ENCODE measurements at places on chromosomes 2 and 18.

DNA sequence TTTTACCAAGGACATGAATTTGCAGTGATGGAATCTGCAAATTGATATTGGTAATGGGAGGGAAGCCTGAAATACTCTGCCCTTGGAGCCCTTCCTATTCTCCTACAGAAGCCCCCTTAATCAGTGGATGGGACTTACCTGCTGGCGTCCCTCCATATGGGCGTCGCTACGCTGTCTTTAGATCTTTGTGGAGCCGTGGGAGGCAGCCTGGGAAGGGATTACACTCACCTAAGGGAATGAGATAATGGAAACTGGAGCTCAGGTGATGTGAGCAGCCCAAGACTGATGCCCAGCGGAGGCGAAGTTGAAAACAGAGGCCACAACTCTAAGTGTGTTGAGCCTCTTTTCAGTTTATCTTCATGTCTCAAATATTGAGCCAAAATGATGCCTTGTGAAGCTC lies 306.6 kb downstream of the MYCN start:
- DNase-seq = no peak

DNA sequence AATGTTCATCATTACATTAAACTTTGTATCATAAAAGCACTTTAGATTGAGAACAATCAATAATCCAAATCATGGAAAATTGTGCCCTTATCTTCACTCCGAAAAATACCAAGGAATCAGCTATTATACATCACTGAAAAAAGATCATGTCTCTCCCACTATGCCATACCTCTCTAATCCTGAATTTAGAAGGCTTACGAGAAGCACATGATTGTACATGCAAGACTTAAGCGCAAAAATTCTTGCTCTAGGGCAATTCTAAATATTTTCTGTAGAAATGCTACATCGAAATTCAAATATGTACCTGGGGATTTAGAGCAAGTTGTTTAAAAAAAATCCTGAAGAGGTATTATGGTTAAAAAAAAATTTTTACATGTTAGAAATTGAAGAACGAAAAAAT lies 1.3 kb downstream of the CYTIP start:
- DNase-seq = no peak

DNA sequence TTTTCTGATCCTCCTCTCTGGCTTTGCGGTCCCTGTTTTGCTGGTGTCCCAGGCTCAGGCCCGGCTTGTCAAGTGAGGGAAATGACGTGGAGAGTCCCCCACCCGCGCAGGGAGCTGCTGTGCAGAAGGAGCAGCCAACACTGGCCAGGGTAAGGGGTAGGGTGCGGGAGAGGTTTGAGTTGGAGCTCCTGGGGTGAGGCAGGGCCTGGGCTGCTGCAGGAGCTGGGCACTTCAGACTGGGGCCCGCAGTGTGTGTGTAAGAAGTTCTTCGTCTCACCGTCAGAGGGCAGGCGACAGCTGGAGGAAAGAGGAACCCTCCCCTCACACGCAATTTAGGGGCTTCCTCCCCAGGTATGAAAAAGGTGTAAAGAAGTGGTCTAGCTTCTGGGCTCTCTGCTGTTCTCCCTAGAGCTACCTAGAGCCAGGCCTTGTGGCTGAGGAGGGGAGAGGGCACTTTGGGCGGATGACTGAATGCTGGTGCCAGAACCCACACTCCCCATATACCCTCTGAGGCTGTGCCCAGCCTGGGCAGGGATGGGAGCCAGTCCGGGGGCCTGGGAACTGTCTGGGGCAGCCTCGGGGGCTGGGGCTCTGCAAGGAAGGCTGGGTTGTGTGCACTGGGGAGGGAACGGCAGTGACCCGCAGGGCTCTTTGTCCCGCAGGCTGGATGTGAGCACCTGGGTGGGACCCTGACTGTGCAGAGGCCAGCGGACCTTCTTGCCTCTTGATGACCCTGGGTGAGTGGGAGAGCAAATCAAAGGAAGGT lies 11.8 kb downstream of the CELF4 start:
- no peak for DNase-seq

DNA sequence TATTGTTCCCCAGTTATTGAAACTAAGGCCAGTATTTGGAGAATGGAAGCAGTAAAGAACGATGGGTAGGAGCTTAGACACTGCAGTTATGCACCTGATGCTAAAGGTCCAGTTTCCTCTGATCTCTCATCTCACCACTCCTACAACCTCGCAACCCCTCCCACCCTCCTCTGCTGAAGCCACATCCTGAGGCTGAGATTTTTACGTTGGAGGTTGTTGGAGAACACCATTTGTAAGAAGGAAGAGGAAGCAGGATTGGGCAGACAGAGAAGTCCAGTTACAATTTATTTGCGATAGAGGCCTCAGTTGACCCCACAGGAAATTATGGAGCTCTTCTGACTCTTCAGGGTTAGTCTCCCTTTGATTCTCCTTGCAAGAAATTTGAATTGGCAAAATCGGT lies 54.3 kb upstream of the NDUFV2 start:
- DNase-seq = no peak

DNA sequence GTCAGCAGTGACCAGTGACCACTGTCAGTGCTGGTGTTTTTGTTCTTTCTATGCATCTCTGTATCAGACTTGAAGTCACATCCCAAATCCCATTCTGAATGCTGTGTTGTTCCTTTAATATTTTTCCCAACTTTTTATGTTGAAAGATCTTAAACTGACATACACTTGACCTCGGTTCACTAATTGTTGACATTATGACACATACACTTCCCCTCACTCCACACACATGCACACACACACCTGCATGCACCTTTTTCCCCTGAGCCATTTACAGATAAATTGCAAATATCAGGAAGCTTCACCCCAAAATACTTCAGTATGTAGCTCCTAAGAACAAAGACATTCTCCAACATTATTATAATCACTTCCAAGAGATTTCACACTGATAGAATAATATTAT lies 62.4 kb downstream of the CFAP221 start:
- no peak for DNase-seq

DNA sequence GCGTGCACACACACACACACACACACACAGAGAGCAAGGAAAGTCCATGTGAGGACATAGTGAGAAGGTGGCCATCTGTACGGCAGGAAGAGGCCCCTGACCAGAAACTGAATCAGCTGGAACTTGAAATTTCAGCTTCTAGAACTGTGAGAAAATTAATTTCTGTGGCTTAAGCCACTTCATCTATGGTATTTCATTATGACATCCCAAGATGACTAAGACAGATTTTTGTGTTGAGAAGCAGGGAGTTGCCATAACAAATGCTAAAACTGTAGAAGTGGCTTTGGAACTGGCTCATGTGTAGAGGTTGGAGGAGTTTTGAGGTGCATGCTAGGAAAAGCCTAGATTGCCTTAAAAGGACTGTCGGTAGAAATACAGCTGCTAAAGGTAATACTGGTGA lies 63.4 kb upstream of the ZBTB7C start:
- DNase-seq = no peak

DNA sequence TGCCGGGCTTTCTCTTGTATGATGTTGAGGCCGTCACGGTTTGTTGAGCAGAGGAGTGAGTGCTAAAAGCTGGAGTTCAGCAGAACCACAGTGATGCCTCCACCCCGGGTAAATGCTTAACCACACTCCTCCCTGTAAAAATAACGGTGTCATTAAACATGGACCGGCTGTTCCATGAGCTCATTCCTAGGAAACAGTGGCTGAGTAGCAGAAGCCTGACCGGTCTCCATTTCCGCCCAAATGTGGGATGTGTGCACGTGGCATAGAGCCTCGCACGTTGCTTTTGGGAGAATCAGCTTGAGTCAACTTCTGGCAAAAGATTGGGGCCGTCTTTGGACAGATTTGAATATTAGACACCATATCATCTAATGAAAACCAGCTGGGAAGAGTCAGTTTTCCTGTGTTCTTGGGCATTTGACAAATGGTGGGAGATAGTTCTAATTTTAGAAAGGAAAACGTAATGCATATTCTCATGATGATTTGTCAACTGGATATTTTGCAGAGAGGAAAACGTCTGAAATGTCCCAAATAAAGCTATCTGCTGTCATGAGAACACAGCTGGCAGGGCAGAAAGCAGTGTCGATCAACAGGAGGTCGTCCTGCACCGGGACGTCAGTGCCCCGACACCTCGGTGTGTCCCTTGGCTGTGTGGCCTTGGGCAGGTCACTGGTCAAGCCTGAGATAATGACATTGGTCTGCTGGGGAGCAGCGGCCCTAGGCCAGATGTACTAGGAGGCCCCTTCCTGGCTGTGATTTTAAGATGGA lies 42.4 kb downstream of the LRRFIP1 start:
- peak; percentile 94 for DNase-seq

DNA sequence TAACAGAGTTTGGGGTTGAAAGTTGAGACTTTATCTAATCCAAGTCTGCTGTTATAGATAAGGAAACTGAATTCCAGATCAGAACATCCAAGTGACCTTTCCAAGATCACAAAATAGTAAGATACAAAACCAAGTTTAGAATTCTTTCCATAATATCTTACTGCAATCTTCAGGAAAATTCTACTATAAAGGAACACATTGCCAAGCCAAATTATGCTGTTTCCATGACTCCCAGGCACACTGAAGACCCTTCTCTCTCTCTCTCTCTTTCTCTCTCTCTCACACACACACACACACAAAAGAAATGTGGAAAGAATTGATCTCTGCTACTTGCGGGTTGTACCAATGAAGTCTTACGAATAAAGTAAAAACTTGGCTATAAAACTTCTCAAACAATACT lies 398.4 kb downstream of the METTL4 start:
- DNase-seq = peak; percentile 19

- DNase-seq = no peak
Measured at GRCh38 chr18:77045677-77046076, 86.9 kb downstream of the MBP start.

DNA sequence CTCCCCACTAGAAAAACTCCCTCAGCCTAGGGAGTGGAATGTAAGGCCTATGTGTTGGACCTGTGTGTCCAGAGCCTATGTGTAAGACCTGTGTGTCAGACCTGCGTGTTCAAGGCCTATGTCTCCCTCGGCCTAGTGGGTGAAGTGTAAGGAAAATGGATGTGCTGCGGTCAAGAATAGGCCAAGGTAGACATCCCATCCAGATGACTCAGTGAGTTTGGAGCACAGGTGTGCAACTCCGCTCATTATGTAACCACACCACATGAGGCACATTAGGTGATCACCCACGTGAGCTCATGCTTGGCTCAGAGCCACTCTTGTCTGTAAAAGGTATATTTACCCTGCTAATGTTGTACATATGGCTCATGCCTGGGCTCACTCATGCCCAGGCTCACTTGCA lies 565.3 kb upstream of the CRIM1 start:
- no peak for DNase-seq

DNA sequence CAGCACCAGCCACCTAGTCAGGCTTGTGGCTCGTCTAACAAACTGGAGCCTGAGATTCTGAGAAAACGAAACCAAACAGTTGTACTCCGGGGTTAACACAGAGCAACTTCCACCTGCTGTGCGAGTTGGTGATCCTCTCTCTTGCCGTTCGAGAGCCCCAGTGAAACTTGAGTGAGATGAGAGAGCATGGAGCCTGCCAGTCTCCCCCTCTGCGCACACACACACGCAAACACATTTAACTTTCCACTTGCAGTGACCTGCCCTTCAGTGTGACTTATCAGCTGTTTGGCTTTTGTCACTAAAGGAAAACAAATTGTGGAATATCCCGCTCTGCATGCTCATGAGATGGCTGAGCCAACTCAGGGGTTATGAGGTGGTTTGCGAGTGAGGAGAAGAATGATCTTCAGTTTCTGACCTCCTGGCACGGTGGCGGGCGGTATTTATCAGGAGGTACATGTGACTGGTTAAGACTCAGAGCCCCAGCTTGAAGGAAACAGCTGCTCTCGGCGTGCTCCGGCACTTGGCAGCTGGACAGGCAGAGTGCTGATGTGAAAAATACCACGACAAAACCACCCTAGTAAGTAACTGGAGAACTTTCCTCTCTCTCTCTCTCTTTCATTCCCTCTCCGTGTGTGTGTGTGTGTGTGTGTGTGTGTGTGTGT lies at the start of gene RASGRP3:
RASGRP3 (plus strand) TSS at position 519 of the 662 bp plus-strand sequence. CDS start 38,488 bp downstream, outside the sequence.
- DNase-seq = peak; percentile 86

DNA sequence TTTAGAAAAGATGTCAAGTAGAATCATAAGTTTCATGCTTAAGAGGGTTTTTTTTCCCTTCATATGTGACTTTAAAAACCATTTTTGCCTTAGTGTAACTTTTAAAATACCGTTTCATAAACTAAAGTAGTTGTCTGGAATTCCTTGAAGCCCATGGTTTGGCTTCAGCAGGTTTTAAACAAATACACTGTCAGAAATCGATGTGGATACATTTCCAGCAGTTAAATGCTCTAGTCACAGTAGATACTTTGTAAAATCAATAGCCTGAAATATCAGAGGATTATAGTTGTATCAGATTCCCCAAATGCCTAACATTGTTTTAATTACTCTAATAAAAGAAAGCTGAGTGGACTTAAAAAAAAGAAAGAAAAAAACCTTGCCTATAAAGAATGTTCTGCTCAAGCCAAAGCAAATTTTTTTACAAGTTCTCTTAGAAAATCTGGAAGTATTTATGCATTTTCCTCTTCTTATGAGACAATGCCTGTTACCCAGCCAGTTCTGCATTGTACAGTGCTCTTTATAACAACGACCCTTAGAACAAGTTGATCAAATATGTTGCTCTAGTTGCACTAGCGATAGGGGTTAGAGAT lies 260.5 kb downstream of the LTBP1 start:
- no peak for DNase-seq

DNA sequence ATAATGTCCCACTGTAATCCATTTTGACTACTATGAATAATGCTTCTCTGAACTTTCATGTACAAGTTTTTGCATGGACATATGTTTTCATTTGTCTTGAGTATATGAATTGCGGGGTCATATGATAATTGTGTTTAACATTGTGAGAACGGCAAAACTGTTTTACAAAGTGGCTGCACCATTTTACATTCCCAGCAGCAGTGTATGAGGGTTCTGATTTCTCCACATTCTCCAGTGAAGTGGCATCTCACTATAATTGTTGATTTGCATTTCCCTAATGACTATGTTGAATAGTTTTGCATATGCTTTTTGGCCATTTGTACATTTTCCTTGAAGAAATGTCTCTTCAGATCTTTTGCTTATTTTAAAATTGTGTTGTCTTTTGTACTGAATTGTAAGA lies 20.1 kb downstream of the NCOA1 start:
- no peak for DNase-seq

DNA sequence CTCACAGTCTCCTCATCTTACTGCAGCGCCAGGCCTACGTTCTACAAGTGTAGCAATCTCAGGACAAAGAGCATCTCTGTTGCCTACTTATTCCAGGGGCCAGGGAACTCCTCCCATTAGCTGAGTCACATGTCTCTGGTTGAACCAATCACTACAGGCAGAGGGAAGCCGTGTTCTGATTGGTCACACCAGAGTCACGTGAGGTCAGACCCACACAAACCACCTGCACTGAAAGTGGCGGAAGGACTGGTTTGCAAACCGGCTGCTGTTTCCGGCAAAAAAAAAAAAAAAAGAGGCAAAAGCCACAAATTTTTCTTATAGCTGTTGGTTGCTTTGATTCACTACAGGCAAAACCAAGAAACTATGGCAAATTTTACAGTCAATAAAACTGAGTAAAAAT lies 21.9 kb upstream of the USP14 start:
- DNase-seq = no peak

- no peak for DNase-seq
Measured at GRCh38 chr2:187658952-187659525, 104.8 kb upstream of the TFPI start.
